Placental pericyte (primary cell): ENCODE measurements at places on chromosomes 4 and X. TPM values are rescaled to one million over a fixed set of nuclear protein-coding genes. Genes with fewer than 3 reads are reported as not detected.

Gene COL4A5
- 90.6 and 119 TPM in 2 replicates for total RNA-seq

Gene CT55
- total RNA-seq: not detected in 2 replicates

Gene FRMPD4
- 3.0 and 14.0 TPM in 2 replicates for total RNA-seq

Gene ARHGEF38
- not detected in 2 replicates for total RNA-seq
